ENCODE measurements at places on chromosomes 7 and 10. TPM values are rescaled to one million over a fixed set of nuclear protein-coding genes. Genes with fewer than 3 reads are reported as not detected.

DNA sequence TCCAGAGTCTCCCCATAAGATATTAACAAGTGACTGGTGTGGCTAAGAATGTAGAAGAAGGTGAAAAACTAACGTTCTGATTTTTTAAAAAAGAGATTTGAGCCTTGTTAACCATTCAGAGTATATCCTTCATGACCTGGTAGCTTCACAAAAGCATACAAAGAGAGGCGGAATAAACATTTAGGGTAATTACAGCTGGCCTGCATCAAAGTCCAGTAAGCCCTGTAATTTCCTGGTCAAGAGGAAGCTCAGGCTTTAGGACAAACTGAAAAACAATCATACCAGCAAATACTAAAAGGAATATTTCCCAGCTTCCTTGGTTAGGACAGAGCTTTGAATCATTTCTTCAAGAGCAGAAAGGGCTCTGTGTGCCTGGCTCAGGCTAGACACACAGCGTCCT is 165.2 kb downstream of the COBL start:
- no peaks in the 10 kb centered on the region for H3K27me3 ChIP-seq
- no peak overlapping the region for H3K27ac ChIP-seq
- no peak for DNase-seq
- no peaks in the 10 kb centered on the region for H3K4me1 ChIP-seq
- no peaks in the 10 kb centered on the region for H3K36me3 ChIP-seq

DNA sequence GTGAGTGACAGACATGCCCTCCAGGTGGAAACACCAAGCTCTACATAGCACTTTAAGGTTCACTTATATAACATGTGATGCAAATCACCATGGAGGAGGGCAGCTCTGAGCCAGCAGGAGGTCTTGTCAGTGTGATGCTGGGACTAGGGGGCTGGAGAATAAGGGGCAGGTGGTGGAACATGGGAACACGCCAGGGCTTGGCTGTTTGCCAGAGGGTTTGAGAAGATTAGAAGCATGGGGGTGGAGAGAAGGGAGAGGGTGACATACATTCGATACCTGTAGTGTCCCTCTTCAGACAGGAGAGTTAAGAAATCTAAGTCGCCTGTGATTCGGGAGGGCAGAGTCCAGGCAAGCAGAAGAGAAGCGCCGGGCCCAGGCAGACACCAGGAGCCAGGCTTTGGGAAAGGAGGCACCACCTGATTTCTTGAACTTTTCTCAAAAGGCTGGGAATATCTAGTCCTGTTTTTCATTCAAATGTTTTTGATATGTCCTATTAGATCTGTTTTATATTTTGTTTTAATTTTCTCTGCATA is 16.9 kb upstream of the LAMB4 start:
- no peaks in the 10 kb centered on the region for H3K4me1 ChIP-seq
- H3K27me3 ChIP-seq, result no peaks in the 10 kb centered on the region
- H3K27ac ChIP-seq, result no peak overlapping the region
- no peak overlapping the region for H3K4me3 ChIP-seq
- H3K36me3 ChIP-seq, result no peaks in the 10 kb centered on the region

DNA sequence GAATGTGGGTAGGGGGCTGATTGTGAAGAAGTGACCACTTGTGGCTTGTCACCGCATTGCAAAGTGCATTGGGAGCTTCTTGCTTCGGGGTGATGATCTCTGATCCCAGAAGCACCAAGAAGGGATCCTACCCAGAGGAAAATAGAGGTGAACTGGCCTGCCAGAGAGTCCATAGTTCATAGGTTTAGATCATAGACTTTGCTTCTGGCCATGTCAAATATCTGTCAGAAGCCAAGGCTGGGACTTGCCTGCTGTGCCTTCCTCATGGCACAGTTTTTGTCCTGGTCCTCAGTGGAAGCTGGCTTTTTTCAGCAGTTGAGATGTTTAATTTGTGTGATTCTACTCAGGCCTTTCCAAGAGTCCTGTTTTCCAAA is 1.1 kb downstream of the ZSWIM8 start:
- no peak for DNase-seq
- no peaks in the 10 kb centered on the region for H3K27me3 ChIP-seq
- no peaks in the 10 kb centered on the region for H3K36me3 ChIP-seq
- peak overlapping the region; percentile 91 for H3K4me3 ChIP-seq

DNA sequence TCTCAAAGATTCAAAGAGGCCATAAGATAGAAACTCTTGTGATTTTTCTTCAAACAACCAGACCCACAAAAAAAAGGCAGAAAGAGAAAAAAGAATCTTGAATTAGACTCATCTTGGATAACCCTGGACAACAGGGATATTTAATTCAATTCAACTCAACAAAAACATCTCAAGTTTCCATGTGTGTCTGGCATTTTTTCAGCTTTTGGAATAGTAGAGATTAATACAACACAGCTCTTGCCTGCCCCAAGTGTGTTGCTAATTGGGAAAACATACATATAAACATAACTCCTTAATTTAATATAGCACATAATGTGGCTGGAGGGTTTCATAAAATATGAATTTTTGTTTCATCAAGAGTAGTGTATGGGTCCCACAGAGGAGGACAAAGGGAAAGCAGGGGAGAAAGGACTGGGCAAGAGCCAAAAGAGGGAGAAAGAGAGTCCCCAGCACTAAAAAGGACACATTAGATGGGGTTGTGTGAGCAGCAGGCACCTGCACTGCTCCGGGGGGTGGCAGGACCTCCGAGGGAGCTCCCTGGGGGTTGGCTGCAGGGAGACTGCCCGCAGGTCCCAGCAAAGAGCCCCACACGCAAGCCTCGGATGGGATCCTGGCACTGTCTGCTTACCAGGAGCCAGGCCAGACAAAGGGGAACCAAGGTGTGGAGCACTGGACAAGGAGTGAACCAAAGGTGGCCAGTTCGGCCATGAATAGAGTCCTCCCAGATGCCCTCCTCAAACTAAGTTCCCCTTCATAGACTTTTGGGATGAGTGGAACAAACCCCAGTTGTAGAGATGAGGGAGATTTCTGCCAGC is 65.6 kb upstream of the TMEM72 start:
- no peak for DNase-seq
- H3K27me3 ChIP-seq, result no peaks in the 10 kb centered on the region
- H3K4me3 ChIP-seq, result no peak overlapping the region
- no peaks in the 10 kb centered on the region for H3K4me1 ChIP-seq

- DNase-seq, result no peak
- H3K36me3 ChIP-seq, result no peaks in the 10 kb centered on the region
These were observed 531.6 kb upstream of the IGFBP3 start for GRCh38 chr7:46452561-46453135.

- no peak for DNase-seq
- H3K27ac ChIP-seq, result no peak overlapping the region
- no peaks in the 10 kb centered on the region for H3K36me3 ChIP-seq
- no peaks in the 10 kb centered on the region for H3K4me1 ChIP-seq
- H3K4me3 ChIP-seq, result no peak overlapping the region
These were observed 299.2 kb downstream of the CCDC3 start for GRCh38 chr10:12702215-12702770.

DNA sequence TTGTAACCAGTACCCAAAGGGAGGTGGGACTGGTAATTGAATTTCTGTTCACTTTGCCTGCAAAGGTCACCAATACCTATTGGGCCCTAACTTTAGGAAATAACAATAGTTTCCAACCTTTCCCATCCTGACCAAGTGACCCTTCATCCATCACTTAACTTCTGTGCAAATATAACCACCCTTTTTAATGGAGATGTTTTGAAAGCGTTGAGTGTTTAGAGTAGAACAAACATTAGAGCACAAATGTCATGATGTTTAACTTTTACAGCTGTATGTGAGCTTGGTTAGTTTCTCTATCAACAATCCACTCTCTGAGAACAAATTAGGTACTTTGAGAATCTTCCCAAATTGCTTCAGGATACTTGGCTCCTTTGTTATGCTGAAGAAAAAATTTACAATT is 66.4 kb downstream of the MET start:
- H3K27me3 ChIP-seq, result no peaks in the 10 kb centered on the region
- H3K4me1 ChIP-seq, result no peaks in the 10 kb centered on the region
- H3K36me3 ChIP-seq, result no peaks in the 10 kb centered on the region
- no peak overlapping the region for H3K4me3 ChIP-seq
- DNase-seq, result no peak
- H3K27ac ChIP-seq, result no peak overlapping the region

The CLCN1 gene
- not detected for polyA plus RNA-seq

The FKBP6 gene
- not detected for polyA plus RNA-seq

- no peaks in the 10 kb centered on the region for H3K4me1 ChIP-seq
- H3K4me3 ChIP-seq, result no peak overlapping the region
- no peak overlapping the region for H3K27ac ChIP-seq
These were observed 143.3 kb upstream of the GPR26 start for GRCh38 chr10:123522702-123523312.

GRCh38 chr10:32142646-32143045 is 86.4 kb upstream of the KIF5B start:
- H3K36me3 ChIP-seq, result no peaks in the 10 kb centered on the region
- no peak overlapping the region for H3K4me3 ChIP-seq
- H3K27me3 ChIP-seq, result no peaks in the 10 kb centered on the region

The FAM131B gene
- polyA plus RNA-seq, result not detected

DNA sequence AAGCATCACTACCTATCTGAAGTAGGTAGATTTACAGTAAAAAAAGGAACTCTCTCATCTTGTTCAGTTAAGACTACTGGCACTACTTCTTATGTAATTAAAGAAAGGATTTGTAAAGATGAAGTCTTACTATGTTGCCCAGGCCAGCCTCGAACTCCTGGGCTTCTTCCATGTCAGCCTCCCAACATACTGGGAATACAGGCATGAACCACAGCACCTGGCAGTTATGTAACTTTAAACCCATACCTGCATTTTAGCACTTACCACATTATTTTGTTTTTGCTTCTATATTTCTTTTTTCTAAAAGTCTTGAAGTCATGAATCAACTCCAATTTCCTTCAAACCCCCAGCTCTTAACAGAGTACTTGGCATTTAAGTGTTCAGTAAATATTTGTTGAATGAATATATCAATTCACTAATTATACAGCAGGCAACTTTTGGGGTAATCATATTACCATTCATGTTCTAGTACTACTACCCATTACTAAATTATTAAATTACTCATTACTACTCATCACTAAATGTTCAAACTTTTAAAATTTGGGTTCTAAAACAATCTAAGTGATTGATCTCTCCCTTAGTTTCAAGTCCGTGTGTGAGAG is 31.6 kb upstream of the CCDC71L start:
- no peaks in the 10 kb centered on the region for H3K36me3 ChIP-seq
- no peak for DNase-seq
- H3K27ac ChIP-seq, result no peak overlapping the region
- H3K27me3 ChIP-seq, result no peaks in the 10 kb centered on the region

The ITIH5 gene
- polyA plus RNA-seq, result not detected

DNA sequence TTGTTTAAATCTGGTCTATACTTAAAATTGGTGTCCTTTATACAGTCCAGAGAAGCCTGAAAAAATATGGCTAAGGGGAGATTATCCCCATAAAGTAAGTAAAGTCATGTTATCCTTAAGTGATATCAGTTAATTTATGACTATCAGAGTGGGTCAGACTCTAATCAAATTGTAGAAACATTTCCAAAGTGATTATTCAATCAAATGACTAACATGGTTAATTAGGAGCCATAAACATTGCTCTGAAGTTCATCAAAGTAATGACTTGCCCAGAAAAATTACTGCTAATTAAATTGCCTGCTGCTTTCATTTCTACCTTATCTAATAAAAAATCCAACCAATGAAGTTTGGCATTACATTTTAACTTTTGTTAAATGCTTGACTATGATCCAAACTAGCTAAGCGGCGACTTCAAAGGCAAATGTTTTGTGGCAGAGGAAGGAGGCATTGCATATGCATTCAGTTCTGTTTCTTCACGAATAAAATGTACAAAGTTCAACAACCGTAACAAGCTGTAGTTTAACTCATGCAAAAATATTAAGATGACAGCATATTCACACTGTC is 76.7 kb downstream of the ETV1 start:
- H3K36me3 ChIP-seq, result no peaks in the 10 kb centered on the region
- no peak overlapping the region for H3K27ac ChIP-seq
- H3K4me1 ChIP-seq, result no peaks in the 10 kb centered on the region
- DNase-seq, result no peak

- H3K4me3 ChIP-seq, result no peak overlapping the region
- no peaks in the 10 kb centered on the region for H3K36me3 ChIP-seq
- H3K4me1 ChIP-seq, result no peaks in the 10 kb centered on the region
- DNase-seq, result no peak
These were observed 380.9 kb downstream of the PARD3 start for GRCh38 chr10:34434119-34434594.

The C7orf25 gene
- 4.0 TPM for polyA plus RNA-seq

The CRTAC1 gene
- polyA plus RNA-seq, result not detected

- H3K27ac ChIP-seq, result no peak overlapping the region
- no peaks in the 10 kb centered on the region for H3K27me3 ChIP-seq
- H3K36me3 ChIP-seq, result no peaks in the 10 kb centered on the region
- no peaks in the 10 kb centered on the region for H3K4me1 ChIP-seq
These were observed 20.0 kb downstream of the ABCB1 start for GRCh38 chr7:87580636-87581035.

The CUZD1 gene
- 1.5 TPM for polyA plus RNA-seq

DNA sequence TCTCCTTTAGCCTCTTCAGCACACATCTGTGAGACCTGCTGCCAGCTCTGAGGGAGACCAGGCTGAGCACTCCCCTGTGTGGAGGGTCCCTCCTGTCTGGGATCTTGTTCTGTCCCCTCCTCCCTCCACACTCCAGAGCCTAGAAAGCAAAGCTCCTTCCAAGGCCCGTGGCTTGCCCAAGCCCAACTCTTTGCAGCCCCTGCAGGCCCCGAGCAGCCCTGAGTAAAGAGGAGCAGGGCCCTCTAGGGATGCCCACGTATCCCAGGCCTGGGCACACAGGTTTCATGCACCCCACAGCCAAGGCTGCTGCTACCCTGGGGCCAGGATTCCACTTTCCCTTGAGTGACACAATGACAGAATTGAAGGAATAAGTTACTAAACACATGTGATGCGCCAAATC is 24.0 kb downstream of the COBL start:
- no peaks in the 10 kb centered on the region for H3K4me1 ChIP-seq
- H3K4me3 ChIP-seq, result no peak overlapping the region
- H3K27ac ChIP-seq, result no peak overlapping the region
- no peak for DNase-seq
- no peaks in the 10 kb centered on the region for H3K27me3 ChIP-seq

GRCh38 chr7:99112979-99113378 is 30.9 kb downstream of the SMURF1 start:
- no peak overlapping the region for H3K4me3 ChIP-seq
- H3K4me1 ChIP-seq, result no peaks in the 10 kb centered on the region
- no peak for DNase-seq
- H3K36me3 ChIP-seq, result no peaks in the 10 kb centered on the region
- no peak overlapping the region for H3K27ac ChIP-seq

The PRF1 gene
- 19.3 TPM for polyA plus RNA-seq

DNA sequence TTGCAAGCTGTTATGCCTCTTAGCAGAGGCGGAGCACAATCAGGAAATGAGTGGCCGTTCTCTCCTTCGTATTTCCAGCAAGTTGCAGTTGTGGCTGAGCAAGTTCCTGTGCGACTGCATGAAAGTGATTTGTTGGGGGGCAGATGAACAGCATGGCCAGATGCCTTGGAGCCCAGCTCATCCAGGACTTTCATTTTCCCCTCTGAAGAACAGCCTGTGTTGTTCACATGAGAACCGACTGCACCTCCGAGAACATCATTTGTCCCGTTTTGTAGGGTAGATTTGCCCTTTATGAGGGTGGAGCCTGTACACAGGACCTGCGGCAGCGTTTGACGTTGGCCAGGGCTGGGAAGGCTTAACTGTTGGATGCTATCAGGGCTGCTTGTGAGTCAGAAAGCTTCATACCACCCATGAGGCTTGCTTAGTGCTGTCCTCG is 4.4 kb downstream of the BAG3 start:
- peak; percentile 57 for DNase-seq
- H3K27me3 ChIP-seq, result no peaks in the 10 kb centered on the region
- H3K4me1 ChIP-seq, result peaks cover 43% of the 10 kb centered on the region
- H3K4me3 ChIP-seq, result peak overlapping the region; percentile 50
